Caco-2 (cell line): ENCODE measurements at places on chromosomes 3 and 15.
A peak's percentile ranks its signal among the peaks of the same experiment; 100 is the strongest.

DNA sequence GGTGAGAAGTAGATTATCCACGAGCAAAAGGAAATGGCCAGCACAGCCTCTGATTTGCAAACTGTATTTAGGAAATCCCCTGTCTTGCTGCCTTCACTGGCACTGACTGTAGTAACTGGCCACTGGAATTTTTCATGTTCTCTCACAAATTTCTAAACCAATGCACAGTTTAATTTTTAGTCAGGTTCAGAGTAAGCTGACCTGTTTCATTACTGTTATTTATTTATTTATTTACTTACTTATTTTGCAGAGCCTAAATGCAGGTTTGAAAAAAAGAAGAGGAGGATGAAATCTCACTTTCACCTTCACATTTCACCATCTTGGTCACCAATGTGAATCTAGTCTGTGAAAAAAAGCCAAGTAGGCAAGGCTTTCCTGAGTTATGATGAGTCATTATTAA is 291.0 kb downstream of the PLOD2 start:
- H3K4me3 ChIP-seq: no peak overlapping the region
- H3K36me3 ChIP-seq: no peaks in the 10 kb centered on the region
- no peaks in the 10 kb centered on the region for H3K4me1 ChIP-seq
- no peak overlapping the region for H3K27ac ChIP-seq
- no peak for DNase-seq
- no peaks in the 10 kb centered on the region for H3K27me3 ChIP-seq

DNA sequence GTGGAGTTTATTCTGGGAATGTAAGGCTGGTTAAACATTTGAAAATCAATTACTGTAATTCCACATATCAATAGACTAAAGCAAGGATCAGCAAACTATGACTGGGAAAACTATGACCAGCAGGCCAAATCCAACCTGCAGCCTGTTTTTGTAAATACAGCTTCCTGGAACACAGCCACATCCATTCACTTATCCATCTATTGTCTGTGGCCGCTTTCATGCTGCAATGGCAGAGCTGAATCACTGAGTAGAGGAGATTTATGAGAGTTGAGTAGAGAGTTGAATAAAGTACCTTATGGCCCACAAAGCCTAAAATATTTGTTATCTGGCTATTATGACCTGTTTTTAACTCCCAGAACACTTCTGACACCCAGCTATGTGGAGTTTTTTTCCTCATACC is 12.2 kb downstream of the MYLK start:
- H3K36me3 ChIP-seq: no peaks in the 10 kb centered on the region
- H3K4me3 ChIP-seq: peak overlapping the region; percentile 28; the same call in 1 of the 2 replicates
- H3K27me3 ChIP-seq: no peaks in the 10 kb centered on the region
- no peak for DNase-seq
- peaks cover 6% of the 10 kb centered on the region for H3K4me1 ChIP-seq

- DNase-seq: peak; percentile 70
- peak overlapping the region; percentile 12 for H3K27ac ChIP-seq
- H3K27me3 ChIP-seq: no peaks in the 10 kb centered on the region
- no peaks in the 10 kb centered on the region for H3K4me1 ChIP-seq
- no peaks in the 10 kb centered on the region for H3K36me3 ChIP-seq
Measured at GRCh38 chr3:184345317-184346144, 8.1 kb downstream of the FAM131A start.

GRCh38 chr15:76169018-76169417 is 109.2 kb downstream of the TMEM266 start:
- H3K27ac ChIP-seq: no peak overlapping the region
- H3K36me3 ChIP-seq: no peaks in the 10 kb centered on the region
- H3K4me3 ChIP-seq: no peak overlapping the region
- no peaks in the 10 kb centered on the region for H3K4me1 ChIP-seq

- H3K27ac ChIP-seq: no peak overlapping the region
- H3K27me3 ChIP-seq: no peaks in the 10 kb centered on the region
- no peaks in the 10 kb centered on the region for H3K4me1 ChIP-seq
- no peak overlapping the region for H3K4me3 ChIP-seq
- DNase-seq: no peak
- H3K36me3 ChIP-seq: no peaks in the 10 kb centered on the region
Measured at GRCh38 chr15:81642451-81642990, 268.5 kb upstream of the TMC3 start.

- no peak for DNase-seq
- no peak overlapping the region for H3K4me3 ChIP-seq
- H3K27ac ChIP-seq: peak overlapping the region; percentile 16
- H3K27me3 ChIP-seq: no peaks in the 10 kb centered on the region
- H3K4me1 ChIP-seq: peaks cover 9% of the 10 kb centered on the region
Measured at GRCh38 chr15:74593122-74593521, 22.5 kb upstream of the CLK3 start.

DNA sequence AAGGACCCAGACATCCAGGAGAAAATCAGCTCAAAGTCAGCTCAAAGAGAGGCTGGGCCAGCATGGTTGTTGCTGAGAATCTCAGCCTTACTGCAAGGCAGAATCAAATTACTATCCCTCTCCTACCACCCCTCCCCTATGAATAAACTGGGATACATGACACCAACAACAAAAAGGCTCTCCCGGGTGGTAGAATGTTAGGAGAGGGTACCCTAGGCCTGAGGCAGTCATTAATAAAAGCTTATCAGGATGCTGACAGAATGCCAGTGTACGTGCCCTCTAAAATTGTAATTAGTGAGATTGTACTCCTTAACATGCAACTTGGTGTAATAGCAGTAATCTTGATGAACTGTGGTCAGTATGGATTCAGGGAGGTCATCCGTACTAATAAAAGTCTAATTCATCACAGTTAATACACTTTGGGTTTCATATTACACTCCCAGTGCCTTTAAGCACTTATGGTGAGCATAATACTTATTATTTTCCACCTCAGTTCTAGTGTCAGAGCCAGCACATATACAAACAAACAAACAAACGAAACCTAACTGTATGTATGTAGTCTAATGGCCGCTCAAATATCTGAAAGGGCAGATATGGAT is 76.5 kb downstream of the B3GALNT1 start:
- no peaks in the 10 kb centered on the region for H3K4me1 ChIP-seq
- no peak overlapping the region for H3K27ac ChIP-seq
- no peak for DNase-seq
- no peaks in the 10 kb centered on the region for H3K27me3 ChIP-seq
- no peaks in the 10 kb centered on the region for H3K36me3 ChIP-seq

GRCh38 chr3:137709011-137709601 is 55.0 kb upstream of the SOX14 start:
- H3K4me1 ChIP-seq: no peaks in the 10 kb centered on the region
- H3K4me3 ChIP-seq: no peak overlapping the region
- no peaks in the 10 kb centered on the region for H3K27me3 ChIP-seq
- DNase-seq: peak; percentile 9

- no peak for DNase-seq
- no peaks in the 10 kb centered on the region for H3K36me3 ChIP-seq
- no peak overlapping the region for H3K4me3 ChIP-seq
- no peaks in the 10 kb centered on the region for H3K4me1 ChIP-seq
Measured at GRCh38 chr3:147161833-147162232, 244.5 kb downstream of the ZIC4 start.

DNA sequence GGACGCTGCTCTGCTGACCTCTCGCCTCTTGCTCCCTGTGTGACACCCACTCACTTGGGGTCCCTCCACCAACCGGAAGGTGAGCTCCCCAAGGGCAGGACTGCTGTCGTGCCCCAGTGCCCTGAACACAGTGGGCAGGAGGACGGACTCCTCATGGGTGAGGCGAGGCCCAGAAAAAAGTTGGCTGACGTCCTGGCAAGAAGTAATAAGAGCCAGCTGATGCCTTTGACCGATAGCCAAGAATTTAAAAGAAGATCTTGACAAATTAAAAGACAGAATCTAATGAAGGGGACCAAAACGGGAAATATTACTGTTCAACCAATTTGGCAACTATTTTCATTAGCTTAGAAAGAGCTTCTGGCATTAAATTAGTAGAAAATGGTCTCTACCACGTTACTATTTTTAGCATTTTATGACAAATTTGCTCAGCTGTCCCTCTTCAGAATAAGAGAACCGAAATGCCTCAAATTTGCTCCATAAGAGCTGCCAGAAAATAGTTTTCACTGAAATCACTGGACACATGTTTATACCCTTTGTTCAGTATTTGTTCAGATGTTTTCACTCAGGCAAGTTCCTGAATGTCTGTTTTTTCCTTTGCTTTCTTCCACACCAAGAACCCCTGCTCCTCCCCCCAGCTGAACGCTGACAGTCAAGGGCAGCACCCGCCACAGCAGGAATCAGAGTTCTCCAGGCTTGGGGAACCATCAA is 60.5 kb downstream of the XXYLT1 start:
- no peak overlapping the region for H3K4me3 ChIP-seq
- no peaks in the 10 kb centered on the region for H3K27me3 ChIP-seq
- H3K4me1 ChIP-seq: 0 out of 2 replicates have a peak, but pooled peaks cover 3% of the 10 kb centered on the region
- DNase-seq: no peak
- H3K27ac ChIP-seq: no peak overlapping the region

DNA sequence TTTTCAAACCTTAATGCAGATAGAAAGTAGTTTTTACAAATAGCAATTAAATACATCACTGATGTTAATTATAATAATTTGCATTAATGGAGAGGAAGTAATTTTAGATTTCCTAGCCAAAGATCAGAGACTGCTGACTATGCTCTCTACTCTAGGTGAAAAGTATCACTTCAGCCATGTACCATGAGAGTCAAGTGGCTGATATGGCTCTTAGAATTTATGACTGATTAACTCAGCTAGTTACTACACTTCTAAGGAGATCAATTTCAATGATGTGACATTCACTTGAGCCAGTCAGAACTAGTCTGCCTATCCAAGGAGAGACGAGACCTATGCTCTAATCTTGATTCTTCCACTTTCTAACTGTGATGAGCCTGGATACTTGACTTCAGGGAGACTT is 405.7 kb upstream of the RORA start:
- DNase-seq: no peak
- no peaks in the 10 kb centered on the region for H3K36me3 ChIP-seq
- H3K4me1 ChIP-seq: no peaks in the 10 kb centered on the region

DNA sequence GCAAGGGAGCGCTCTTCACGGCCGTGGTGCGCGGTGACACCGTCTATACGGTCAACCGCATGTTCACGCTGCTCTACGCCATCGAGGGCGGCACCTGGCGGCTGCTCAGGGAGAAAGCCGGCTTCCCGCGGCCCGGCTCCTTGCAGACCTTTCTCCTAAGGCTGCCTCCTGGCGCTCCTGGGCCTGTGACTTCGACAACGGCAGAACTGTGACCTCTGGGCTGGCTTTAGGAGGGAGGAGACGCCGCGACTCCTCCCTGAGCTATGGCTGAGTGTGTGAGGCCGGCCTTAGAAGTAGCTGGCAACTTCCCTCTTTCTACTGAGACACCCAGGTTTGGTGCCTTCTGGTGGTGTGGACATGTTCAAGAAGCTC is 1.4 kb downstream of the KBTBD13 start:
- H3K27me3 ChIP-seq: no peaks in the 10 kb centered on the region
- no peaks in the 10 kb centered on the region for H3K36me3 ChIP-seq
- H3K27ac ChIP-seq: no peak overlapping the region
- no peak overlapping the region for H3K4me3 ChIP-seq
- peaks cover 6% of the 10 kb centered on the region for H3K4me1 ChIP-seq

- H3K4me1 ChIP-seq: no peaks in the 10 kb centered on the region
- no peaks in the 10 kb centered on the region for H3K36me3 ChIP-seq
- no peaks in the 10 kb centered on the region for H3K27me3 ChIP-seq
- H3K27ac ChIP-seq: no peak overlapping the region
- no peak overlapping the region for H3K4me3 ChIP-seq
- no peak for DNase-seq
Measured at GRCh38 chr3:123008840-123009239, 18.7 kb downstream of the SEMA5B start.

- no peaks in the 10 kb centered on the region for H3K36me3 ChIP-seq
- H3K27ac ChIP-seq: no peak overlapping the region
- H3K4me3 ChIP-seq: no peak overlapping the region
- no peak for DNase-seq
- H3K4me1 ChIP-seq: no peaks in the 10 kb centered on the region
- H3K27me3 ChIP-seq: no peaks in the 10 kb centered on the region
Measured at GRCh38 chr15:87919064-87919463, 337.5 kb downstream of the NTRK3 start.

GRCh38 chr3:64352639-64352992 is 127.3 kb upstream of the PRICKLE2 start:
- H3K4me1 ChIP-seq: peaks cover 40% of the 10 kb centered on the region

GRCh38 chr3:30124435-30125370 is 481.7 kb upstream of the TGFBR2 start:
- no peaks in the 10 kb centered on the region for H3K27me3 ChIP-seq
- no peaks in the 10 kb centered on the region for H3K36me3 ChIP-seq
- DNase-seq: no peak
- H3K4me1 ChIP-seq: peaks cover 9% of the 10 kb centered on the region
- H3K4me3 ChIP-seq: no peak overlapping the region

DNA sequence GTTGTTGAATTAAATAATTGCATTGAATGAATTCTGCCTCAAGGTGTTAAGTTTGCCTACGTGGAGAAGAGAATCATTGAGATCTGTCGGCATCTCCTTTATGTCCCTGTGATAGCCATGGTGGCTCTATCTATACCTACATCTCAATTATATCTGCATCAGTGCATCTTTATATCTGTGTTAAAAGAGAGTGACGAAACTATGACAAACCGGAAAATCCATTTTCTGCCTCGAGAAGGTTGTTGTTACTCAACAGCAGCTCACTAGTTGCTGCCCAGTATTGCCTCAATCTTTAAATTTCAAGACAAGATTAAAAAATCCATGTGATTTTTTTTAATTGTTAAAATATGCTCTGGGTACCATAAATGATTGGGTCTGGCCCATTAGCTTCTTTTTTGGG is 58.7 kb downstream of the GUCA1C start:
- no peak for DNase-seq
- no peaks in the 10 kb centered on the region for H3K4me1 ChIP-seq
- no peaks in the 10 kb centered on the region for H3K36me3 ChIP-seq

DNA sequence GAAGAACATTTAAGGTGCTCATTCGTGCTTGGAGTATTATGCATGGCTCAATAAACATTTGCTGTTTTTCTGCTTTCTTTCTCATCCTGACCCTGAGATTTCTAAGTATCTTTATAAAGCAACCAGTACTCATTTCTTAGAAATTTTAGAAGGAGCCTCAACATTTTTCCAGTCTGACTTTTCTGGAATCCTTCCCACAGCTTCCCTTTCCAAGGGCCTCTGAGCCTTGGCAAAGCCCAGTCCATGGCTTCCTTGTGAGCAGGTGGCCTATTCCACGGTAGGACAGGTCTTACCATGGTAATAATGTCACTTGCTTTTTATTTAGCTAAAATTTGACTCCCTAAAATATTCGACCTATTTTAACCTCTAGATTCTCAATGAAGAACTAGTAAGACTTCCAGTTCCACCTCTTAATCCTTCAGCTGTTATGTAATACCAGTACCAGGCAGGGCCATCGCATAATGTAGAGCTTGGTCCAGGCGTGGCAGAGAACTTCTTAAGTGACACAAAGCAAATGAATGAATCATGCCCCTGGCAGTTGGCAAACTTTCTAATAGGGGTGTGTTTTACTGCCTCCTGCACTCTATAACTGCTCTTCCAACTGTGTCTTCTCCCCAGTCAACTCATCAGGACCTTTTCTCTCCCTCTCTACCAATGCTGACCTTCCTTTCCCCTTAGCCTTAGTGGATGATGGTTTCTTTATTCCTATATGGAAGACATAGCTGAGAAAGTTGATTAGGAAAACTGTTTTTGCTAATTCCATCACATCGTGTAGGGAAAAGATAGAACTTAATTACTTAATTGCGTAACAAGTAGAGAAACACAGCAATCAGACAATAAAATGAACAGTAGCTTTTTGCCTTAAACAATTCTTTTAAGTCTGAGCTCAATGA is 894 bp upstream of the TM4SF4 start:
- no peaks in the 10 kb centered on the region for H3K27me3 ChIP-seq
- no peak for DNase-seq
- no peak overlapping the region for H3K4me3 ChIP-seq
- no peaks in the 10 kb centered on the region for H3K36me3 ChIP-seq
